Activated T-helper 1 cell treated with anti-CD3 and anti-CD28 coated beads, Interleukin-2, amount 50 U/mL, for 16 hours (primary cell): ENCODE measurements at places on chromosomes 7 and 10.

DNA sequence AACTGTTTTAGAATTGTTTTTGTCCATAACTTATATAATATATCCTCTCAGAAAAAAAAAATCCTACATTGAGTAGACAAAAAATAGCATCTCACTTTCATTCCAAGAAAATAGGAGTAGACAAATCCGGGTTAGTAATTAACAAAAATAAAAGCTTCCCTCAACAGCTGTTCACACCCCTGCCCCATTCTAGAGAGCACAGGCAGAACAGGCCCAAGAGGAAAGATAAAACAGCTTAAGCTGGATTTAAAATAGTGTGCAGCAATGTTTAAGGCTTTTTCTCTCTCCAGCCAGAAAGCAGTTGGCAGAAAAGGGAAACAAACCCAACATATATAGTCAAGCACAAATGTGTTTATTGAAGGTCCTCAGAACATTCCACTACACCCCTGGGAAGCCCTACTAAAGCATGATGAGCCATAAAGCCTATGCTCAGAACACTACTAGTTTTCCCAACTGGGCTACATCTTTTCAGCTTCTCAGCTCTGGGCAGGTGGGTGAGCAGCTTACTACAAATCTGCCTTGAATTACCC lies 189.9 kb downstream of the MTERF1 start:
- DNase-seq = no peak

DNA sequence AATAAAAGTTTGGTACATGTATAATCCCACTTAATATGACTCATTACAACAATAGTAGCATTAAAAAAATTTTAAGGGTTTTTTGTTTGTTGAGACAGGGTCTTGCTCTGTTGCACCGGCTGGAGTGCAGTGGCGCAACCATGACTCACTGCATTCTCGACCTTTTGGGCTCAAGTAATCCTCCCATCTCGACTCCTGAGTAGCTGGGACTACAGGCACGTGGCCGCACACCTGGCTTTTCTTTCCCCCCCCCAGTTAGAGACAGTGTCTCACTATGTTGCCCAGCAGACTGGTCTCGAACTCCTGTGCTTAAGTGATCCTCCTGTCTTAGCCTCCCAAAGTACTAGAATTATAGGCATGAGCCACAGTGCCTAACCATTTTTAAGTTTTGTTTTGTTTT lies 40.7 kb downstream of the KMT2C start:
- no peak for DNase-seq

DNA sequence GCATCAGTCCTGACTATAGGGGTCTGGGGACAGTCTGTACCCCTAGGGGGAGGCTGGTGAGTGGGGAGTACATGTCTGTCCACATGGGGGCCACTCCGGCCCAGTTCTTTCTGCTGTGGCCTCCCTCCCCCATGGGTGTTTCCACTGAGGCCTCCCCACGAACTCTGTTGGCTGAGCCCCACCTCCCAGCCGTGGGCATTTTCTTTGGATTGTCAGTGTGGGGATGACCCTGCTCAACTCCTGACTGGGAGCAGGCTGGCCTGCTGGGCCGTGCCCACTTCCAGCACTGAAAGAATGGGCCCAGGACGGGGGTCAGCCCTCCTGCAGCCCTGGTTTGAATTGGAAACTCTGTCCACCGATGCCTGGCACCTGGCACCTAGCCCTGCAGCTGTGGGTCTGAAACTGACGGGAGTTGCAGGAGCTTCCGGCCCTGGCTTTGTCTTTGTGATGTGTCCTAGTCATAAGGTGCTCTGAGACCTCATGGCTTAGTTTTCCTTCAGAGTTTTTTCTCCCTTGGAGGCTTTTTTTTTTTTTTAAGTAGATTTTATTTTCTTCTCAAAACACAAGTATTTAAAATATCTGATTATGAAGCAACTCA lies 46.5 kb downstream of the LHPP start:
- no peak for DNase-seq

DNA sequence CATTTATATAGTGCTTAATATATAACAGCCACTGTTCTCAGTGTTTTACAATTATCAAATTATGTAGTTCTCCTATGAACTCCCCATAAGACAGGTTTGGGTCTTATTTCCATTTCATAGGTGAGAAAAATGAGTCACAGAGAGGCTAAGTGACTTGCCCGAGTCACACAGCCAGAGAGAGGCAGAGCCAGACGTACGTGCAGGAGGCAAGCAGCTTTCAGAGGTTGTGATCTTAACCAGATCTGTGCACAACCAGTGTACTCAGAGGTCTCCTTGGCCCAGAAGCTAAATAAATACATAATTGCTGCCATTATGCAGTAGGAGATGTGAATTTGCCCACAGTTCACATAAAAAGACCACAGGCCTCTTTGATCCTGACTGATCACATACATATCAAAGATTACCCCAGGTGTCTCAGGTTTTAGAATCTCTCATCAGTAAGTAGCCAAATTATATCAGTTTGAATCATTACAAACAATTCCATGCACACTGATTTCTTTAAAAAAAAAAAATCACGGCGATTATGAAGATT lies 304.7 kb upstream of the AOAH start:
- no peak for DNase-seq

GRCh38 chr7:101468546-101469275 lies 106.0 kb downstream of the COL26A1 start:
- no peak for DNase-seq

DNA sequence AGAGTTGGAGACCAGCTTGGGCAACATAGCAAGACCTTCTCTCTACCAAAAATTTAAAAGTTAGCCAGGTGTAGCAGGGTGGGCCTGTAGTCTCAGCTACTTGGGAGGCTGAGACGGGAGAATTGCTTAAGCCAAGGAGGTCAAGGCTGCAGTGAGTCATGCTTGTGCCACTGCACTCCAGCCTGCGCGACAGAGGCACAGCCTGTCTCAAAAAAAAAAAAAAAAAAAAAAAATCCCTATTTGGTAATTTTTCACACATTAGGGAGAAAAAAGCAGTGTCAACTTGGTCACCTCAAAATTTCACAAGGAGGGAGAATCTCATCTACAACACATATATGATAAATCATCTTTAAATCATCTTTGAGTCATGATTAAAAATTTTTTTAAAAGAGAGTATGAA lies 6.4 kb upstream of the ZNF398 start:
- DNase-seq = no peak

DNA sequence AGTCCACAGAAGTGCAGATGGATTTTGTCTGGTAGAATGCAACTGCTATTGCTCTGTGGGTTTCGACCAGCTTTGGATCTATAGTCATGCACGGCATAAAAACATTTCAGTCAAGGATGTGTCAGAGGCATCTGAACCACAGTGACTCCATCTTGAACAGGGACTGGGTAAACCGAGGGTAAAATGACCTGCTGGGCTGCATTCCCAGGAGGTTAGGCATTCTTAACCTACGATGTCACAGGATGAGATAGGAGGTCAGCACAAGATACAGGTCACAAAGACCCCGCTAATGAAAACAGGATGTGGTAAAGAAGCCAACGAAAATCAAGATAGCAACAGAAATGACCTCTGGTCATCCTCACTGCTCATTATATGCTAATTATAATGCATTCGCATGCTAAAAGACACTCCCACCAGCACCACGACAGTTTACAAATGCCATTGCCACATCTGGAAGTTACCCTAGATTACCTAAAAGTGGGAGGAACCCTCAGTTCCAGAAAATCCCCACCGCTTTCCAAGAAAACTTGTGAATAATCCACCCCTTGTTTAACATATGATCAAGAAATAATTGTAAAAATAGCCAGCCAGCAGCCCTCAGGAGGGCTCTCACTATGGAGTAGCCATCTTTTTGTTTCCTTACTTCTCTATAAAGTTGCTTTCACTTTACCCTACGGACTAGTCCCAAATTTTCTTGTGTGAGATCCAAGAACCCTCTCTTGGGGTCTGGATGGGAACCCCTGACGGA lies 50.7 kb upstream of the CPXM2 start:
- DNase-seq = no peak
